ENCODE measurements at places on chromosomes 6 and 20.

- DNase-seq = no peak
Measured at GRCh38 chr6:5778317-5778857, 228.3 kb downstream of the NRN1 start.

DNA sequence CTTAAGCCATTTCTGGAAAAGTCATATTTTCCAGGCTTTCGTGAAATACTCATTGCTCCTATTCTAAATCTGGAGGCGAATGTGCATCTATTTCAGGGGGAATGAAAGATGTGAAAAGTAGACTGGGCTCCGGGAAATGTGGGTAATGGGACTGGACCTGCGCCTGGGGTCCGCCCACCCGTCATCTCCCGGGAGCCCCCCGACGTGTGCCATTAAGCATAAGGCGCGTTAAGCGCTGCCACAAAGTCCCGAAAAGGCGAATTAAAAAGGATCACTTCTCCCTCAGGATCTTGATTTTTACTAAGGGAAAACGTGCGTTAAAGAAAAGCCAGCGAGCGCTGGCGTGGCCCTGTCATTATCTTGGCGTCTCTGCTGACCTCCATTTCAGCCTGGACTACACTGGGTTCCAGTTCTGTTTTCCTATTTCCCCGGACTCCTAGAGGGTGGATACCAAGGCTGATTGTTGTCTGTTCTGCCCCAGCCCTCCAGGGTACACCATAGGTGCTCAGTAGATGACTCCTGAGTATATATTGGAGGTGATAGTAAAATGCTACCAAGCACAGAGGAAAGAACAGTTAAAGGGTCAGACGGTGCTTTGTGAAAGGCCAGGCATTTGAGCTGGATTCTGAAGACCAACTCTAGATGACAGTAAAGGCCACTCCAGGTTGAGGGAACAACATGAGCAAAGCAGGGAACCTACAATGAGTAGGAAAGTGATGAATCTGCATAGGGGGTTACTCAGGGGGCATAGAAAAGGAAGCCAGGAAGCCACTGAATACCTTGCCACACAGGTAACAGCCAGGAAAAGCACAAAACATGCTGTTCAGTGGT is 89.2 kb upstream of the ARID1B start:
- no peak for DNase-seq

DNA sequence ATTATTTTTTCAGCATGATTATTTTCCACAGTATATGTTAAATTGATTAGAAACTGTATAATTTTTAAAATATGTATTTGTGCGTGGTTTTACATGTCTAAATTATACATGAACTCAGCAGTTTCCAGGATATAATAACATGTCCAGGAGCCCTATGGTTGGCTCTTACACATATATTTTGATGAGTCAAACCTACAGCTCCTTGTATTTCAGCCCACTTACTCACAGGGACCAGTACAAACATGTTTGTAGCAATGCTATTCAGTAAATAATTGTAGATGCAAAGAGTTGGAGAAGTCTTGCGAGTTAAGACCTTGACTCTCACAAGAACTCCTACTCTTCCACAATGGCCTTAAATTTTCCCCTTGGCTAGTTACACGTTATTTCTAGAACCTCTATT is 107.2 kb upstream of the SASH1 start:
- no peak for DNase-seq

- no peak for DNase-seq
Measured at GRCh38 chr6:21116736-21117135, 476.8 kb upstream of the SOX4 start.

GRCh38 chr20:37348792-37349516 is 3.0 kb downstream of the SRC start:
- no peak for DNase-seq

- no peak for DNase-seq
Measured at GRCh38 chr6:170459451-170459850, 93.7 kb downstream of the PSMB1 start.

DNA sequence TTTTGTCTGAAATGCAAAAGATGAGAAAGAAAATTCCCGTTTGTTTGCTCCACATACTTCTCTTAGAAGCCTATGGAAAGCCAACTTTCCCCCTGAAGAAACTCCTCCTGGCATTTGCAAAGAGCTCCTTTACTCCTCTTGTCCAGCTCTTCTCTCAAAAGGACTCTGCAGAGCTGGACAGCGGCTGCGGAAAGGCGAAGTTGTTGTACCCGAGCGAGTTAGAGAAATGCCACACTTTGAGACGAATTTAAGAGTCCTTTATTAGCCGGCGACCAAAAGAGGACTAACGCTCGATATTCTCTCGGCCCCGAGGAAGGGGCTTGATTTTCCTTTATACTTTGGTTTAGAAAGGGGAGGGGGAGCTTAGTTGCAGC is 157.8 kb downstream of the TRIM27 start:
- no peak for DNase-seq

DNA sequence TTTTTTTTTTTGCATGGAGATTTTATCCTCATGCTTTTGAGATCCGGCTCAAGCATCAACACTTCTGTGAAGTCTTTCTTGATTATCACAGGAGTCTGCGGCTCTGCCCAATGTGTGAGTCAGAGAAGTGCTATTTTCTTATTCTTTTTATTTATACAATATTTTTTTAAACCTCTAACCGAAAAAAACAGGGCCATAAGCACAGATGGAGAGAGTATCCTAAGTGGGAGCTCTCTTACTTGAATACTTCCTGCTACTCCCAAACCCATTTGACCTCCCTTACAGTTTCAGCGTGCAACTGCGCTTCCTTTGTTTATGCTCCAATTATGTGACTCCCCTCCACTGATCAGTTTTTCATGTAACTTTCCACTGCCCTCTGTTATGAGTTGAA is 8.7 kb upstream of the ATXN1 start:
- DNase-seq = no peak

- DNase-seq = no peak
Measured at GRCh38 chr20:18678549-18679419, 90.9 kb downstream of the DTD1 start.

GRCh38 chr6:25337431-25337830 is 58.3 kb downstream of the CARMIL1 start:
- DNase-seq = no peak
